ENCODE measurements at places on chromosomes 16 and 17. TPM values are rescaled to one million over a fixed set of nuclear protein-coding genes. Genes with fewer than 3 reads are reported as not detected.

The CTRL gene
- not detected for total RNA-seq

The NAGS gene
- total RNA-seq: 2.9 TPM

The KRTAP17-1 gene
- not detected for total RNA-seq

The KIF2B gene
- not detected for total RNA-seq

The SRL gene
- total RNA-seq: 0.68 TPM

The RPA1 gene
- 23.7 TPM for total RNA-seq

The PMFBP1 gene
- not detected for total RNA-seq

The CACNG5 gene
- not detected for total RNA-seq
